ENCODE measurements at places on chromosomes 5 and 9. TPM values are rescaled to one million over a fixed set of nuclear protein-coding genes. Genes with fewer than 3 reads are reported as not detected.

DNA sequence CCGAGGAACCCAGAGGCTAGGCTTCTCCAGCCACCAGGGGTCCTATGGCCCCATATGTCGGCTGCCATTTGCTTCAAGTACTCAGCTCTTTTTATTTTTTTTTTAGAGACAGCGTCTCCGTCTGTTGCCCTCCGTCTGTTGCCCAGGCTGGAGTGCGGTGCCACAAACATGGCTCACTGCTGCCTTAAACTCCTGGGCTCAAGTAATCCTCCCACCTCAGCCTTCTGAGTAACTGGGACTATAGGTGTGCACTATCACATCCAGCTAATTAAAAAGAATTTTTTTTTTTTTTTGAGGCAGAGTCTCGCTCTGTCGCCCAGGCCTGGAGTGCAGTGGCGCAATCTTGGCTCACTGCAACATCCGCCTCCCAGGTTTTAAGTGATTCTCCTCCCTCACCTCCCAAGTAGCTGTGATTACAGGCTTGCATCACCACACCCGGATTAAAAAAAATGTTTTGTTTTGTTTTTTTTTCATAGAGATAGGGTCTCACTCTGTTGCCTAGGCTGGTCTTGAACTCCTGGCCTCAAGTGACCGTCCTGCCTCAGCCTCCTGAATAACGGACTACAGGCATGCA is 8.9 kb downstream of the CERCAM start:
- DNase-seq = no peak

GRCh38 chr5:56525113-56525512 is 290.2 kb upstream of the MAP3K1 start:
- peak; percentile 34 for DNase-seq

- DNase-seq = no peak
Measured at GRCh38 chr5:33361781-33362180, 79.0 kb upstream of the TARS1 start.

The GLRA1 gene
- not detected for total RNA-seq

Measured in MG63 (cell line).